ENCODE measurements at places on chromosomes 12 and 14. TPM values are rescaled to one million over a fixed set of nuclear protein-coding genes. Genes with fewer than 3 reads are reported as not detected.

Gene TAS2R9
- not detected for total RNA-seq

Gene ESRRB
- 1.6 TPM for total RNA-seq

Gene NANOG
- not detected for total RNA-seq

Gene SERPINA10
- total RNA-seq, result not detected

Gene NELL2
- not detected for total RNA-seq

Gene CIDEB
- 72.8 TPM for total RNA-seq

Gene GUCY2C
- total RNA-seq, result not detected

Gene LMNTD1
- total RNA-seq, result not detected

Gene DAO
- not detected for total RNA-seq

Gene GLS2
- not detected for total RNA-seq

Gene SERPINA3
- total RNA-seq, result 207 TPM

Gene CLEC2A
- not detected for total RNA-seq

Gene MORN3
- not detected for total RNA-seq

Gene PPP1CC
- total RNA-seq, result 39.8 TPM

Gene P2RX2
- total RNA-seq, result not detected

Gene BDKRB2
- total RNA-seq, result 7.9 TPM

Gene MBD6
- 48.5 TPM for total RNA-seq

Gene TPPP2
- not detected for total RNA-seq

Gene PAX9
- not detected for total RNA-seq

Gene APPL2
- 4.6 TPM for total RNA-seq

Gene RNU4-1
- not detected for total RNA-seq

Gene PTCSC3
- not detected for total RNA-seq

Gene PUS1
- 22.7 TPM for total RNA-seq

Gene RPS6KL1
- total RNA-seq, result 12.1 TPM

Gene APOF
- total RNA-seq, result not detected

Gene GPR162
- 9.4 TPM for total RNA-seq

Gene TPH2
- total RNA-seq, result not detected

Gene GRIN2B
- total RNA-seq, result 0.11 TPM

Gene CMA1
- not detected for total RNA-seq

Gene ARMH4
- 3.8 TPM for total RNA-seq

Gene ZNF891
- total RNA-seq, result 2.0 TPM

Gene C12orf54
- total RNA-seq, result not detected

Gene CCDC177
- total RNA-seq, result not detected

Gene ACRBP
- 10.6 TPM for total RNA-seq

Gene TAS2R46
- total RNA-seq, result 23.2 TPM

Gene KRT78
- not detected for total RNA-seq

Gene P2RX7
- 1.1 TPM for total RNA-seq

Gene KRT72
- not detected for total RNA-seq

Gene SYNJ2BP
- total RNA-seq, result 8.8 TPM

Gene PZP
- total RNA-seq, result not detected

Gene ATF7
- 67.6 TPM for total RNA-seq

Gene GLT8D2
- total RNA-seq, result 72.3 TPM

Gene ZNF10
- 3.8 TPM for total RNA-seq

Gene TAS2R50
- not detected for total RNA-seq

Gene SERPINA12
- not detected for total RNA-seq

Gene SLC25A47
- not detected for total RNA-seq

Gene TAS2R7
- total RNA-seq, result not detected

Gene LRRC9
- not detected for total RNA-seq

Gene MIP
- total RNA-seq, result not detected

Gene BHLHE41
- 2.9 TPM for total RNA-seq

Gene PRB2
- not detected for total RNA-seq

Data from ascending aorta (tissue), 2 donors.